SK-N-SH (cell line): ENCODE measurements at places on chromosomes 2 and 18. TPM values are rescaled to one million over a fixed set of nuclear protein-coding genes. Genes with fewer than 3 reads are reported as not detected.

The IL18RAP gene
- not detected in 2 replicates for polyA plus RNA-seq

The PELI1 gene
- 4.2 and 5.6 TPM in 2 replicates for polyA plus RNA-seq

The CRIM1 gene
- 228 and 244 TPM in 2 replicates for polyA plus RNA-seq

The MAL gene
- polyA plus RNA-seq, result not detected in 2 replicates

The GPR75 gene
- 1.8 and 2.4 TPM in 2 replicates for polyA plus RNA-seq

The RESP18 gene
- not detected in 2 replicates for polyA plus RNA-seq

The RAB27B gene
- 0.56 and 0.68 TPM in 2 replicates for polyA plus RNA-seq
